ENCODE measurements at places on chromosomes 7 and 10.

DNA sequence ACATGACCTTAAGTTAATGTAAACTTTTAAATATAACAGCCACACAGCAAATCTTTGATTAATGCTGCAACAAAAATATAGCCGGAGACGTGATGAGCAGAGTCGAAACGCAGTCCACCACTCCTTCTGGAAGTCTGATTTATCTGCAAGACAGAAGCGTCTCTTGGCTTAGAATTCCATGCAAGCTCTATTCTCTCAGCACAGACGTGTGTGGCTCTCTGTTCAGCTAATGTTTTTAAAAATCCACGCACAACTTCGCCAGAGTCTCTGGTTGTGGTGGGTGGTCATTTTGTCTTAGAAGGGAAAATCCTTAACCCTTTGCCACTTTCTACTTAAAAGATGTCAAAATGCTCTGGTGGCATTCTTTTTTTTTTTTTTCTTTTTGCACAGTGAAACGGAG lies 438.0 kb upstream of the MGMT start:
- DNase-seq: no peak

DNA sequence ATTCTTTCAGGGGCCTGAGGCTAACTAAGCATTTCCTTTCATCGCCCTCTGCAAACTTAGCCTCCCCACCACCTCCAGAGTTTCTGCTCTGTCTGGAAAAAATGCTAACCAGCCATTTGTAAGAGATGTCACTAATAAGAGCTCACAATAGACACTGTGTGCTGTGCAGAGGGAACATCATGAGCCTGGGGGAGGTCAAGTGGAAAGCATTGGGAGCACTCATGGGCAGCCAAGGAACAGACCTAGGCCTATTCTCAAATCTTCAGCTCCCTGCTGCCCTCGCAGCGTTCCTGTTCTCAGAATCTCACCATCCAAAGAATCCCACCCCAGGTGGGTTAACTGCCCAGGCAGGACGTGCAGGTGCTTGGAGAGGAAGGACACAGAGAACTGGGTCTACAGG lies 27.1 kb upstream of the GPAM start:
- DNase-seq: no peak

DNA sequence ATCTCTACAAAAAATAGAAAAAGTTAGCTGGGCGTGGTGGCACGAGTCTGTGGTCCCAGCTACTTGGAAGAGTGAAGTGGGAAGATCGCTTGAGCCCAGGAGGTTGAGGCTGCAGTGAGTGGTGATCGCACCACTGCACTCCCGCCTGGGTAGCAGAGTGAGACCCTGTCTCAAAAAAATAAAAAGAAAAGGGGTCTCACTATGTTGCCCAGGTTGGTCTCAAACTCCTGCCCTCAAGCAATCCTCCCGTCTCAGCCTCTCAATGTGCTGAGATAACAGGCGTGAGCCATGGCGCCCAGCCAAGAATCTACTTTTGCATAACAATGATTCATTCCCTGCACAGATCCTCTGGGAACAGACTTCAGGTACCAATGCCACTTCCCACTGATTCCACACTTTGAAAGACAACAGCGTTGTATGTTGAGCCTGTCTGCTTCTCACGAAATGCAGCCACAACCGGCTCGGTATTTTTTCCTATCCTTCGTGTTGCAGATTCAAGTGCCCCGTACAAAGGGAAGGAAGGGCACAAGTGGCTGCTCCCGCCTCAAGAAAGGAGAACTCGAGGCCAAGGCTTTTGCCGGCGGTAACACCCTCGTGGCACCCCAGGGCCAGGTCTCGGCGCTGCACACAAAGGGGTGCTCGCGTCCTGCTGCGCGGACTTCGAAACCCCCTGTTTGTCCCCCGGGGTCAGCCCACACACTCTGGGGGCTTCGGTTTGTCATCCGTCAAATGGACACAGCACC lies 745 bp downstream of the DAGLB start:
- DNase-seq: peak; percentile 83

DNA sequence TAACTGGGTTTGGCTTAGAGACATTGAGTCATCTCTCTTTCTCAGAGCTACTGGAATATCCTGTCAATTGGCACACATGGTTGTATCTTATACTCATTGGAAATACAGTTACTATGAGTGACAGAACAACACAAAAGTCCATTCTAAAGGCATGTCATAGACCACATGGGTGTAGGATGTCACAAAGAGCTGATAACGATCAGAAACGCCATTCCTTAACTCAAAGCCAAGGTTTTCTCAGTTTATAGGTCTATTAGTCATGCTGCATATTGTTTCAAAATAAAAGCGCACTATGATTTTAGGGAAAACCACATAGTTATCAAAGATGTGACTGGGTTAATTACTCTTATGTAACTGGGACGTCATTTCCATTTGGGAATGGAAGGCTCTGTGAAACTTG lies 147.2 kb upstream of the FAM171A1 start:
- DNase-seq: no peak

DNA sequence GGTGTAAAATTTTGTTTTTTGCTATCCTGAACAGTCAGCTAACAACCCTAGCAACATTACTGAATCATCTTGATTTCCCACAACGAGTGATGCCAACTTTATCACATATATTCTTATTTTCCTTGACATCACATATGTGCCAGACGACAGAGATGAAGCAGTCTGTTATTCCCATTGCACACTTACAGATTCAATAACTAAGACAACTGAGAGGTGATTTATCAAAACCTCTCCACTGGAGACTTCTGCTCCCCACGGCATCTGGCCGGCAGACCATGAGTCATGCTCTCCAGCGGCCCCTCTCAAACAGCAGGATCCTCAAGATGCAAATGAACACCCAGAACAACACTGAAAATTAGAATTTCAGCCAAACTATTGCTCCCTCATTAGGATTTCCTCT lies 57.1 kb downstream of the AMPH start:
- no peak for DNase-seq

- DNase-seq: no peak
Observed at GRCh38 chr10:3950676-3951275, 165.8 kb upstream of the KLF6 start.

DNA sequence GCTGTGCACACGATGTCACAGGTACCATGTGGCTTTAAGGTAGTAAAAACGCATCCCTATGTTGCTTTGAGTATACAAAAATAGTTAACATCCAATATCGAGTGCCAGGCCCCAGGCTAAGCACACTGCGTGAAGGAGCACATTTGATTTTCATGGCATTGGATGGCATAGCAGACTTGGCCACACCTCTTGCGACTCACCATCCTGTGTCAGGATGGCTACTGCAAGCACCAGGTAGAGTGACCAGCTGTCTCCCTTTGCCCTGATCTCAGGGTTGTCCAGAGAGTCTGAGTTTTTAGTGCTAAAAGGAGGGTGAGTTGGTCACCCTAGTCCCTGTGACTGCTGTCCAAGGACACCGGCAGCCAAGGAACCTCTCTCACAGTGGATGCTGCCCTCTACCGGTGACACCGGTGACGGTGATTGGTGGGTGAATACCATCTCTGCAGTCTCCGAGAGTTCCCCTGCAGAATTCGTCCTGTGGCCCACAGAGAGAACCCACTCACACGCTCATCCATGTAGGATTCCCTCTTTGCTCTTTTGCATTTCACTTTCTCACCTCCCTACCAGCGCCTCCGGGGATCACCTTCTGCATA lies 76.1 kb downstream of the BICC1 start:
- DNase-seq: peak; percentile 29

DNA sequence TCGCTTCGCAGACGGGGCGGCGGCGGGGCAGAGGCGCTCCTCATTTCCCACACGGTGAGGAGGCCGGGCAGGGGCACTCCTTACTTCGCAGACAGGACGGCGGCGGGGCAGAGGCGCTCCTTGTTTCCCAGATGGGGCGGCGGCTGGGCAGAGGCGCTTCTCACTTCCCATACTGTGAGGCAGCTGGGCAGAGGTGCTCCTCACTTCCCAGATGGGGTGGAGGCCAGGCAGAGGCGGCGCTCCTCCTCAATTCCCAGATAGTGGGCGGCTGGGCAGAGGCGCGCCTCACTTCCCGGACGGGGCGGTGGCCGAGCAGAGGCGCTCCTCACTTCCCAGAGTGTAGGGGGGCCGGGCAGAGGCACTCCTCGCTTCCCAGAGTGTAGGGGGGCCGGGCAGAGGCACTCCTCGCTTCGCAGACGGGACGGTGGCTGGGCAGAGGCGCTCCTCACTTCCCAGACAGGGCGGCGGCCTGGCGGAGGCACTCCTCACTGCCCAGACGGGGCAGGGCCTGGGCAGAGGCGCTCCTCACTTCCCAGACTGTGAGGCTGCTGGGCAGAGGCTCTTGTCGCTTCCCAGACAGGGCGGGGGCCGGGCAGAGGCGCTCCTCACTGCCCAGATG lies 43.1 kb downstream of the ZEB1 start:
- DNase-seq: no peak

DNA sequence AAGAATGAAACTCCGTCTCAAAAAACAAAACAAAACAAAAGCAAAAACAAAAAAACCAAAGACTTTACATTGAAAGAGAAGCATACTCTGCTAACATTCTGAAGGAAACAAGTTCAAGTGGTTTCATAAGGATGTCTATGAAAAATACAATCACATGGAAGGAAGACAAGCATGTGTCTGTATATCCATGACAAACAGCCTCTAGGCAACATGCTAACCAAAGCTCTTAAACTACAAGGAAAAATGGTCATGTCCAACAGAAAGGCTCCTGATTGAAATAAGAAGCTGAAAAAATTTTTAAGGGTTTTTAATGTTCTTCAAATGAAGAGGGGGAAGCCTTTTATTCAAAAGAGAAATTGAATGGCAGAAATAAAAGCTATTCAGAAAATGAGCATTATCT lies 64.9 kb downstream of the UBE2H start:
- DNase-seq: no peak

- DNase-seq: no peak
Observed at GRCh38 chr7:125568799-125569198, 639.2 kb upstream of the POT1 start.

- no peak for DNase-seq
Observed at GRCh38 chr10:49500412-49500811, 38.5 kb downstream of the ERCC6 start.

DNA sequence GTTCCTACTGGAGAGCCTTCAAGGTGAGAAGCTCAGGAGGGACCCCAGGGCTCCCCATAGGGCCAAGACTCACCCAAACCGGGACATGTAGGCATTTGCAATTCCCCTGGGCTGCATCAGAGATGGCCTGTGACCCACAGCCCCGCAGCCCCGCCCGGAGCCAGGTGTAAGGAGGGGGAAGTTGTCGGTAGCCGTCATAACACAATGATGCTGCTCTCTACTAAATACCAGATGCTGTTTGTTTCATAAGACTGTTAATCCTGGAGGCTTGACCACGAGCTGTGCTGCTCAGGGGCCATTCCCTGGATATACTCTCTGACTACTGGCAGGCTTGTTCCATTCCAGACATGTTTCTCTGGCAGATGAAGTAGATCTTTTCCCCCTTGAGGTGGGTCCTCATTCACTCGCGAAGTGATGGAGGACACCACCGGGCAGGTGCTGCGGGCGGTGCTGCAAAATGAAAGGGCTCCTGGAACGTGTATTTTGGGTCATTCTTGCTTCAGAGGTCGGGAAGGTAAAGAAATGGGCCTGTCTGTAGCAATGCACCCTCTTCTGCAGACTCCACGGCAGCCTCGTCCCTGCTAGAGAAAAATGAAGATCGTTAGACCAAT lies 61.1 kb downstream of the MKI67 start:
- DNase-seq: no peak

- DNase-seq: peak; percentile 91
Observed at GRCh38 chr10:103668351-103669242, 175.1 kb downstream of the NEURL1 start.

DNA sequence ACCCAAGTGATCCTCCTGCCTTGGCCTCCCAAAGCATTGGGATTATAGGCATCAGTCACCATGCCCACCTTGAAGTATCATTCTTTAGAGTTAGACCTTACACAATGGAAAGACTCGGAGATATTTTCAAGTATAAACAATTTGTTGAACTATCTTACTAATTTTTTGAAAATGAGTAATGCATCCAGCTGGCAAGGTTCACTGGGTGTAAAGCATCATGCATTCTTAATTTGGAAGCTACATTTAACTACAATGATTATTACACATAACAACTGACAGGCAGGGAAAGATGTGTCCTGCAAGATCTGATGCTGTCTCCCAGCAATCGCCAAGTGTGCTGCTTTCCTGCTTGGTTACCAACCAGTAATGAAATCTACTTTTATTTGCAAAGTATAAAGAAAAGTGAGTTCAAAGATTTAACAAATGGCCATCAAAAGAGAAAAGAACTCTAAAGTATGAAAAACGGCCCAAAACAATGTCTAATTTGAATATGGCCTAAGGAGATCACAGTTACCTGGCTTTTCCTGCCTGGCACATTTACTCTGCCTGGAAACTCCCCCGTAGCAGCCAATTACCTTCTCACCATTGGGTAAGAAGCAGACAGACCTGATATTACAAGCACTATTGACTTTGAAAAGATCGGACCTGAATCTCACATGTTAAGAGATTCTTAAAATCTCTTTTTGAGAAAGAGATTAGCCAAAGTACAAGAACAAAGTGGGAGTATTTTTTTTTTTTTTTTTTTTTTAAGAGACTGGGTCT lies 59.3 kb upstream of the NMT2 start:
- no peak for DNase-seq

GRCh38 chr7:81710751-81711150 lies 59.1 kb downstream of the HGF start:
- DNase-seq: no peak

DNA sequence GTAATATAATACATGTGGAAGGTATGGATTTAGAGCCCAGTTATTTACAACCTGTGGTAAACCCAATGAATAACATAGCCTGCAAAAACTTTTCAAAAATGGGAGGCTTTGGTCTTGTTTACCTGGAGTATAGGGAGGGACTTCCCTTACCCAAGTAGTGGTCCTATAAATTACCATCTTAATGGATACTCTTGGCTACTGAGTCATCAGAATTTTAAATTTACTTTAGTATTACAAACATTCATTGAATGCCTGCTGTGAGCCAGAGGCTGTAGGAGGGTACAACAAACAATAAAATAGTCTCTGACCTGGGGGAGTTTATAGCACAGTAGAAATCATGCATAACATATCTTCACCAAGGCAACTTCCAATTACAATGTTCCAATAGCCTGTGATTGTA lies 365.1 kb downstream of the BBS9 start:
- DNase-seq: no peak

DNA sequence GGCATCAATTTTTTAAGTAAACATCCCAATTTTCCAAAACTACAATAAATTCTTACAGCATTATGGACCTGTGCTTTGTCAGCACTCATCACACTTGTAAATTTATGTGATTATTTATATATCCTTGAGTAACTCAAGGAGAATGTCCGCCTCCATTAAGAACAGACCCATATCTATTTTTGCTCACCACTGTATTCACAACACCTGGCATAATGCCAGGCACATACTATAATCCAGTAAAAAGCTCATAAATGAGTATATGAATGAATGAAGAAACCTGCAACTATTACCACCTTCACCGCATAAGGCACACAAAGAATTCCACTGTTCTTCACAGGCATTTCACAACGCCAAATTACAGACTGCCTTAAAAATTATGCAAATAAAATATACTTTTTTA lies 46.9 kb downstream of the MINDY3 start:
- DNase-seq: no peak

DNA sequence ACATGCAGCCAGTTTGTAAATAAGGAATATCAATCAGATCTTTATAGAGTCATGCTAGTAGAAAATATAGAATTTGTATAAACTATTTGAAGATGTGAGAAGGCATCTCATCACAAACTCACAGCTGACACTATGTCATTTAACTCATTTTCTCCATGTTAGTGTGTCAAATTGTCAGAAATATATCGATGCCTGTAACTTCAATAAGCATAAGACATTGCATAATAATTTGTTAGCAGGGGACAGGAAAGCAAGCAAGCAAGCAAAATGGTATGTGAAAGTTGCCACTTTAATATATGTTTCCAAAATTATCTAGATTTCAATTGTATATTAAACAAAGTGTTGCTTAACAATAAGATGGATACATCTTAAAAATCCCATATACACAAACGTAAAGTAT lies 571.0 kb downstream of the ARL4A start:
- DNase-seq: no peak

All from left cardiac atrium (tissue), 4 donors.